ENCODE measurements at places on chromosomes 16 and 17.
A peak's percentile ranks its signal among the peaks of the same experiment; 100 is the strongest.

DNA sequence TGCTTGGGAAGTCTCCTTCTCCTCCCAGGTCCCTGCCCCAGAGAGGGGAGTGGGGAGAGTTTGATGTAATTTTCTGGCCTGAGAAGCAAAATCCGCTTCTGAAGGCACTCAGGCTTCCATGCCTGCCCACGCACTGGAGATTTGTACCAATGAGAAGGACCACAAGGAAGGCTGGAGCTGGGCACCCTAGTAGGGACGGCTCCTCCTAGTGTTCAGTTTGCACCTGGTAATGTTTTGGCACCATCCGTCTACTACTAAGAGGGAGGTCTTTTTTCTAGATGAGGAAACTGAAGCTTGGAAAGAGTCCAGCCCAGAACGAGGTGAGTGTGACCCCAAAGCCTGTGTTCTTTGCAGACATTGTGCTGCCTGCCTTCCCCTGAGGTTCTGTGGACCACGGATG is 83.6 kb upstream of the NLRP1 start:
- peak; percentile 43 for DNase-seq

DNA sequence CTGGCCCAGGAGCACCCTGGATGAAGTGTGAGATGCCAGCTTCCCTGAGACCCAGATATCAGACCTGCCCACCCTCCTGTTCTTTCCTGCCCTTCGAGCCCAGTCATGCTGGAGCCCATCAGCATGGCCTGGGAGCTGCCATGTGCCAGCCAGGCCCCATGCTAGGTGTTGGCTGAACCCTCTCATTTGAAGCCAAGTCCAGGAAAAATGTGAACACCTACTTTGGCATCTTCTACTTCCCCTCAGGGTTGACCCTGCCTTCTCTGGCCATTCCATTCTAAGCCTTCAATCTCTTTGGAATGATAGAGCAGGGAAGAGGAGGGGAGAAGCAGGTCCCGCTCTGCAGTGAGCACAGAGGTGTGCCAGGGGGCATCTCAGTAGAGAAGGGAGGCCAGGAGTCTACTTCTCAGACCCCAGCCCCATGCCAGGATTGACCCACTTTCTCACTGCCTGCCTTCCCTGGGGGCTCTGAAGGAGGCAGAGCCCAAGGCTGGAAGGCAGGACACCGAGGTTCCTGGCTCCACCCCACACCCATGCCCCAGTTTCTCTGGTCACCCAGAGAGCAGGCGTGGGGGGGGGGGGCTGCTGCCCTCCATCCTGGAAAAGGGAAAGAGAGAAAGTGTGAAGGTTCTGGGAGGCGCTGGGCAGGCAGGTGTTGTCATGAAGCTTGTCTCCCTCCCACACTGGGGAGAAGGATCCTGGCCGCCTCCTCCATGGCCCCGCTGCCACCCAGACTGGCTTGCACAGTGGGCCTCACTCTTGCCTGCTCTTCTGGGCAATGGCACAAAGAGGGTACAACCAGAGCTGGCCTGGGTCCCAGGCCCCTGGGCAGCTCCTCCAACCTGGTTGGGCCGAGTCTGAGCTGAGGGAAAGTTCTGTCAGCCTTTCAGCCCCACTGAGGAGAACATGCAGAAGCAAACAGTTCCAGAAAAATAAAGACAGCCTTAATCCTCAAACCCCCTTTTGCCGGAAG is 9.3 kb downstream of the HDAC5 start:
- DNase-seq = no peak

GRCh38 chr16:77064037-77064436 is 127.0 kb upstream of the MON1B start:
- DNase-seq = no peak

DNA sequence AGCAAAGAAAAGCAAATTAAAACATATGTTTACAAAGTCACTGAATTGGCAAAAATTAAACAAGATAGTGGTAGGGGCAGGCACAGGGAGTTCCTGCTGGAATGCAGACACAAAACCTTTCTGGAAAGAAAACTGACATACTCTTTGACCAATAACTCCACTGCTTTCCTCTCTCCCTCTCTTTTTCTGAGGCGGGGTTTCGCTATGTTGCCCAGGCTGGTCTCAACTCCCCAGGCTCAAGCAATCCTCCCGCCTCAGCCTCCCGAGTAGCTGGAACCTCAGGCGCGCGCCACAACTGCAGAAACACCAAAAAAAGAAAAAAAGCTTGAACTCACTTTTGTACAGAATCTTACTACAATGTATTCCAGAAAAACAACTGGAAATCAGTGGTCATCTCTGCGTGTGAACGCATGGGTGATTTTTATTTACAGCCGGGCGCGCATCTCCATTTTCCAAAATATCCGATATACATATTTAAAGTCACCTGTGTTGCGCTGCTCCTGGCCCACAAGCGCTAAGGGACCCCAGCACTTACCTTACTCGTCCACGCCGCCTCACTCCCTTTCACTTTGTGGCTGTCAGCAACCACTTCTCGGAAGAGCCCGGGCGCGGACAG is 480 bp downstream of the TXNL4B start:
- DNase-seq = no peak

GRCh38 chr17:14813649-14814370 is 451.3 kb downstream of the PMP22 start:
- DNase-seq = no peak

DNA sequence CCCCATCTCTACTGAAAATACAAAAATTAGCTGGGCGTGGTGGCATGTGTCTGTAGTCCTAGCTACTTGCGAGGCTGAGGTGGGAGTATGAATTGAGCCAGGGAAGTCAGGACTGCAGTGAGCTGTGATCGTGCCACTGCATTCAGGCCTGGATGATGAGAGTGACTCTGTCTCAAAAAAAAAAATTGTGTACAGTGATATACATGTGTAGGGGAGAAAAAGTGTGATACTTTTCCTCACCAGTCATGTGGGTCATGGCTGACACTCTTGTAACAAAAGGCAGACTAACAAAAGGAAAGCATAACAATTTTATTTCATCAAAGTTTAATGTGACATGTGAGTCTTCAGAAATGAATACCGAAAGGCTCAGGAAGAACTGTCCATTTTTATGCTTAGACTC is 2.0 kb upstream of the ABCC12 start:
- DNase-seq = no peak

- no peak for DNase-seq
These were observed 2.8 kb downstream of the XYLT2 start for GRCh38 chr17:50348522-50349242.

- DNase-seq = no peak
These were observed 19.0 kb downstream of the MEAK7 start for GRCh38 chr16:84485255-84486010.

GRCh38 chr17:4425398-4425797 is 8.3 kb upstream of the SPNS3 start:
- DNase-seq = no peak

GRCh38 chr17:79465681-79466025 is 145.2 kb downstream of the RBFOX3 start:
- DNase-seq = no peak

DNA sequence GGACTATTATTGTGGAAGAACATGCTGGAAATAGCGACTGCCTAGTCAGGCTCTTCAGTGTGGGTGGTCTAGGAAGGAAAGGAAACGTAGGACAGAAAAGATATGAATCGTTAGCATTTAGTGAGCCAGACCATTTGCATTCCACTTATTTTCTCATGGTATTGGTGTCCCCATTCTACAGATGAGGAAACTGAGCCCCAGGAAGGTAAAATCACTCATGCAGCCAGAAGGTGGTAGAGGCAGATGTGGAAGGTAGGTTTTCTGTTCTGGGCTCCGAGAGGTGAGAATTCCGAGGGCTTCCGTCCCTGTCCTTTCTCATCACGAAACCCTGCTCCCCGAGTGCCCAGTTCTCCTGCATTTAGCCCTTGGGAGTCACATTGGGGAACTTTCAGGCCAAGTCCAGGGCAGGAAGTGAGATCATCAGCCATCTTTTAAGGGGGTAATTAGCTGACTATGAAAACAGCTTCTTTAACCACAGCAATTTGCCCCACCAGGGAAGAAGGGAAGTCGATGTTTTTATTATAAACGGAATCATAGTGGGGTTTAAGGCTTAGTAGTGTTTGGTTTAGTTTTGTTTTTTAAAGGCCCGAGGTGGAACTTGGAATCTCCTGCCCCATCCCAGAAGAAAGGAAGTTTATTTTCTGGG is 110.7 kb upstream of the IRX3 start:
- DNase-seq = no peak

GRCh38 chr17:39666231-39666600 is 1.1 kb downstream of the TCAP start:
- no peak for DNase-seq
